Prostate gland (tissue), 2 donors: ENCODE measurements at places on chromosomes 1 and 21.

DNA sequence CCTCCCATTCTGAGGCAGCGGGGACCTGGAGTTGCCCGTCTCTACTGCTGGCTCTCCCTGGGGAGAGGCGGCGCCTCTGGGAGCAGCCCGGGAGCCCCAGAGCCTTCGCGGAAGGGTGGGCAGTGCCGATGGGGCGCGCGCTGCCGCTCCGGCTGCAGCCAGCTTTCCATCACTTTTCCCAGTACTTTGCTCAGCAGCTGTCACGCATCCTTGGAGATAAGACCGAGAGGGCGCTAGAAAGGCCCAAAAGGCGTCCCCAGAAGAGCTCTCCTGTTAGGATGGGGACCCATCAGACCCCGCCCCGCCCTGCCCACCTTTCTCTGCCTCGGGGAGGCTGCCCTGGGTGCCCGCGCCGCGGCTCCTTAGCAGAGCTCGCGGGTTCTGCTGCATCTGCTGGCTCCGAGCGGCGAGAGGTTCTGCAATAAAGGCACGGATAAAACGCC lies 534 bp downstream of the KCNH1 start:
- DNase-seq, result no peak

DNA sequence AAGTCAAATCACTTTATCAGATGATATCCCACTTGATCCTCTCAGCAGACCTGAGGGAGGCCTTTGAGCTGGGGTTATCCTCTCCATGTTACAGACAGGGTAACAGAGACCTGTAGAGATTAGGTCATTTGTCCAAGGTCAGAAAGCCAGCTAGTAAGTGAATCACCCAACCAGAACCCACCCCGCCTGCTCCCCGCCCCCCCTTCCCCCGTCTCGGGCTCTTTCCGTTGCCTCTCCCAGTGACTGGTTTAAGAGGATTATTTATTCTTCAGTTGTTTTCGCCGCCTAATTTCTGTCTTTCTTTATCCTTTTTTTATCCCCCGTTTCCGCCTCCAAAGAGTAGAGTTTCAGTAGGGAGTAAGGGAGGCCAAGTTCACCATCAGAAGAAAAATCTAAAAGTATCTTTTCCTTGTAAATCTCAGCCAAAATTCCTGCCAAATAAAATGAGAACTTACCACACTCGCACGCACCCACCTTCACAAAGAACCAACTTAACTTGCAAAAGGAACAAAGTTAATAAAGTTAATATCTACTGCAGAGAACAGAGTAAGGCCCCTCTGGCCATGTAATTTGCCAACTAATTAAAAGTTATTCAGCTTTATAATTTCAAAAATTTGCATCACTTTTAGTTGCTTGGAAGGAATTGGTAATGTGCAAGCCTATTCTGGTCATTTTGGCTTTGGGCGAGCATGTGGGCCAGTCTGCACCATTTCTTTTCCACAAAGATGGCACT lies 76.8 kb upstream of the TRABD2B start:
- no peak for DNase-seq

GRCh38 chr1:153375511-153375910 lies at the start of gene S100A12:
S100A12 (minus strand) TSS chr1:153375621; CDS start chr1:153374592, 1,029 bp downstream.
- no peak for DNase-seq

DNA sequence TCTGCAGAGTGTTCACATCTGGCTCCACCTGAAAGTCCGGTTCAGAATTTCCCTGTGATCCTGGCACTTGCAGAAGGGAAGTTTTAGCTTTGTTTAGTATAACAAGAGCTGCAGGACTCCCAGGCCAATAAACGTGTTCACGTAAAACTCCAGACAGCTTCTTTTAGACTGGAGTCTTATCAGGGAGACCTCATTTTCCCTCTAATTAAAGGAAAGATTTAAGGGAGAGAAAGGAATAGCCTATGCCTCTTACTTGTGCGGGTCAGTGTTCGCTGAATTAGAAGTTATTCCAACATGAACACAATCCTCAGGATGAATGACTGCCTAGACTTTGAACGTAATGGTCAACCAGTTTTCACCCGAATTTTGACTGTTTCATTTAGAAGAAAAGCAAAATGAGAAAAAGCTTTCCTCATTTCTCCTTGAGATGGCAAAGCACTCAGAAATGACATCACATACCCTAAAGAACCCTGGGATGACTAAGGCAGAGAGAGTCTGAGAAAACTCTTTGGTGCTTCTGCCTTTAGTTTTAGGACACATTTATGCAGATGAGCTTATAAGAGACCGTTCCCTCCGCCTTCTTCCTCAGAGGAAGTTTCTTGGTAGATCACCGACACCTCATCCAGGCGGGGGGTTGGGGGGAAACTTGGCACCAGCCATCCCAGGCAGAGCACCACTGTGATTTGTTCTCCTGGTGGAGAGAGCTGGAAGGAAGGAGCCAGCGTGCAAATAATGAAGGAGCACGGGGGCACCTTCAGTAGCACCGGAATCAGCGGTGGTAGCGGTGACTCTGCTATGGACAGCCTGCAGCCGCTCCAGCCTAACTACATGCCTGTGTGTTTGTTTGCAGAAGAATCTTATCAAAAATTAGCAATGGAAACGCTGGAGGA lies 202.1 kb upstream of the SGIP1 start:
- DNase-seq, result peak; percentile 85
